ENCODE measurements at places on chromosomes 7 and 10. TPM values are rescaled to one million over a fixed set of nuclear protein-coding genes. Genes with fewer than 3 reads are reported as not detected.
A peak's percentile ranks its signal among the peaks of the same experiment; 100 is the strongest.

DNA sequence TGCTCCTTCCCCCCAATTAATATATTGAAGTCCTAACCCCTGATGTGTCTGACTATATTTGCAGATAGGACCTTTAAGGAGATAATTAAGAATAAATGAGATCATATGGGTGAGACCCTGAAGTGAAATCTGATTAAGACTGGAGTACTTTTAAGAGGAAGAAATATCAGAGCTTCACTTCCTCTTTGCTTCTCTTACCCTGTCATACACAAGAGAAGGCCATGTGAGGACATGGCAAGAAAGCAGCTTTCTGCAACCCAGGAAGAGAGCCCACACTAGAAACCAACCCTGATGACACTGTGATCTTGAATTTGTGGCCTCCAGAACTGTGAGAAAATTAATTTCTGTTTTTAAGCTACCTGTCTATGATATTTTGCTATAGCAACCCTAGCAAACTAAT lies 44.2 kb downstream of the JMJD1C start:
- no peak for DNase-seq

DNA sequence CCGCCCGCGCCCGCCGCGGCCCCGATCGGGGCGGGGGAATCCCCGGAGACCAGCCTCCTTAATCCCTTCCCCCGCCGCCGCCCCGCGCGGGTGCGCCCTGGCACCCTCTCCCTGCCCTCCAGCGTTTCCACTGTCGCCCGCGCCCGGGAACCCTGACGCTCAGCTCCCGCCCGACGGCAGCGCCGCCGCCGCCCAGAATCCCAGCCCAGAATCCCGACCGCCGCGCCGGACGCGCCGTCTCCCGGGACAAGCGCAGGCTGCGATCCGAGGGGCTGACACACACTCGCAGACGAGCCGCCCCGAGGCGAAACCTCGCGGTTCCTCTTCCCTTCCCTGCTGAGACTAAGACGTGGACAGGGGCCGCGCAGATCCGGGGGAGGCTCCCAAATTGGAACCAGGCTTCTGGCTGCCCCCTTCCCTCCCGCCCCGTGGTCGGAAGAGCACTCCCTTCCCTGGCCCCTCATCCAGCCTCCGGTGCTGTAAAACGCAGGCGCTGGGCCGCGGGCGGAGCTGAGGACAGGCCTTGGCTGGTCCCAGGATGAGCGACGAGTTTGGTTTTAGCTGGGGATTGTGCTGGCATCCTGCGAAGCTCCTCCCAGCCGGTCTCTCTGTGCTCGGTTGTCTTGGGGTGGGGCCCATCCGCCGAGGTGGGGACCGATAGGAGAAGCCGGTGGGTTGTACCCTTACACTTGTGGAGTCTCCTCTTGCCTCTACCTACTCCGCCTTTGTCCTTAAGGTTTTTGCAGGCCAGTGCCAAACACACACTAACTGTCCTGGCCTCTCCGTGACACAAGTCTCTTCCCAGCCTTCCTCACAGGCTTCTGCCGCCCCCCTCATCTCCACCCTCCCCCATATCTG lies 1.1 kb downstream of the MARVELD1 start:
- DNase-seq = peak; percentile 78

GRCh38 chr10:17062009-17062408 lies 67.6 kb downstream of the CUBN start:
- no peak for DNase-seq

- no peak for DNase-seq
Measured at GRCh38 chr7:28999427-28999826, 41.3 kb upstream of the TRIL start.

- DNase-seq = no peak
Measured at GRCh38 chr10:93977442-93977841, 16.3 kb upstream of the PLCE1 start.

GRCh38 chr10:3902054-3902808 lies 117.2 kb upstream of the KLF6 start:
- DNase-seq = peak; percentile 40

DNA sequence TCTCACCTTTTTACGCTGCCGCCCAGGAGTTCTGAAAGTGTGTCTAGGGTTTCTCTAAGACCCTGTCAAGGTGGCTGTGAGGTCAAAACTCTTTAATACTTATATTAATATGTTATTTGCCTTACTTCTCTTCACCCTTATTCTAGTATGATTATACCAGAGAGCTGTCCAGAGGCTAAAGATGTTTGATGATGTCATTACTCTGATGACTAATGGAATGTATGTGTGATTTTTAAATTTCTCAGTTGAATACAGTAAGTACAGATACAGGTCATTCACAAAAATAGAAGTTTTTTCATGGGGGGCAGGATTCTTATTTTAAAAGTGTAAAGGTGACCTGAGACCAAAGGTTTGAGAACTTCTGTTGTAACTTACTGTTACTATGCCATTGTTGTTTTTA lies 150.6 kb upstream of the FOXP2 start:
- DNase-seq = no peak

GRCh38 chr7:95642173-95642572 lies 45.9 kb upstream of the PDK4 start:
- no peak for DNase-seq

The UNC5B gene
- total RNA-seq = 15.6 TPM

The TMEM236 gene
- total RNA-seq = 0.66 TPM

Measured in left ventricle myocardium inferior (tissue), 1 donor.